ENCODE measurements at places on chromosomes 4 and X.

GRCh38 chr4:100084892-100085291 lies 105.4 kb downstream of the DDIT4L start:
- DNase-seq = no peak

- DNase-seq = no peak
These were observed 69.7 kb downstream of the SRPX start for GRCh38 chrX:38150993-38151392.

DNA sequence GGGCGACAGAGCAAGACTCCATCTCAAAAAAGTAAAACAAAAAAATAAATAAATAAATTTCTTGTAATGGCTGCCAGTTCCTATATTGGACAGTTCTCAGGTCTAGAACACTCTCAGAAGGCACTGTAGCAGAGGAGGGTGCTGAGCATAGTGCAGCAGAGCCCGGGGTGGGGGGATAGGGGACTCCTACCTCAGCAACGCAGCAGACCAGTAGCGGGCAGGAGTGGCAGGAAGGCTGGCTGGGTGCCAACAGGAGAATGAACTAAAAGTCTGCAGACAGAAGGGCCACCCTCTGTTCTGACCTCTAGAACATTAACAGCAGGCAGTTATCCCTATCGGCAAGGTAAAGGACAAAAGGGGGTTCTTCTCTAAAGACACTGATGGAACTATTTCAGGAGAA lies 20.2 kb downstream of the PDK3 start:
- no peak for DNase-seq

DNA sequence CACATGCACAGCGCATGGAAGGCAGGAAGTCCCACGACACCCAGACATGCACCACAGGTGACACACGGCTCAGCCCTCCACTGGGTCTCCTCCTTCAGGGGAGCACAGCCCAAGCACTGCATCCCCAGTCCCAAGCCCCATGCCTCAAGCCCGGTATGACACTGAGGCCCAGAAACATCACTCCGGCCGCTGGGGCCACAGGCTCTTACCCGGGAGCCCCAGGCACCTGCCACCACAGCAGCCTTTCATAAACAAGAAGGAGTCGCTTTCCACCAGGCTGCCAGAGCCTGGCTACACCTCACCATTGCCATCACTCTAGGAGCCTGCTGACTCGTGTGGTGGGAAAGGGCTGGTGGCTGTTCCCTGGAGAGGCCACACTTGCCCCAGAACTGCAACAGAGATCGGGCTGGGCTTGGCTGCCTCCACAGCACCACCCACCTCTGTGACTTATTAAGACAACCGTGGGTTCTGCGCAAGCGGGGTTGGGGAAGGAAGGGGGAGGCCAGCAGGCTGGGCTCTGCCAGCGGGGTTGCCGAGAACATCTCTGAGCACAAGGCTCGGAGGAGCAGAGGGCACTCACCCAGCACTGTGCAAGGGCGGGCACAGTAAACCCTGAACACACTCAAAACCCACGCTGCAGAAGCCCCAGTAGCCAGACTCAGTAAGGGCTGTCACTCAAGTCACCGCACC lies 4.5 kb downstream of the HAUS7 start:
- no peak for DNase-seq

GRCh38 chr4:78033861-78034260 lies 23.3 kb upstream of the FRAS1 start:
- no peak for DNase-seq

- no peak for DNase-seq
These were observed 598.1 kb upstream of the FAT1 start for GRCh38 chr4:187321711-187322110.

DNA sequence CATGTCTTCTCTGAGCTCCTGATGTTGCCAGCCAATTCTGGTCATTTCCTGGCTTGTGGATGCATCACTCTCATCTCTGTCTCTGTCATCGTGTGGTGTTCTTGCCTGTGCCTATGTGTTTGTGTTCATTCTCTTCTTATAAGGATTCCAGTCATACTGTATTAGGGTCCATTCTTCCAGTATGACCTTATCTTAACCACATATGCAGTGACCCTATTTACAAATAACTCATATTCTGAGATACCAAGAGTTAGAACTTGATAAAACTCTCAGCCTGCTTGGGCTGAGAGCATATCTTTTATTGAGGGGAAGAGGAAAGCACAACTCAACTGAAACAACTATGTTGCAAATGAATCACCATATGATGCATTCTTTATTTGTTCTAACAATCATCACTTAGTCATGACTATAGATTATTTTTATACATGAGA lies 189.0 kb upstream of the ANXA10 start:
- DNase-seq = no peak

- DNase-seq = no peak
These were observed 1.4 kb downstream of the PAQR3 start for GRCh38 chr4:78937837-78938236.

- no peak for DNase-seq
These were observed 26.1 kb downstream of the TRPC5 start for GRCh38 chrX:112056476-112056875.

DNA sequence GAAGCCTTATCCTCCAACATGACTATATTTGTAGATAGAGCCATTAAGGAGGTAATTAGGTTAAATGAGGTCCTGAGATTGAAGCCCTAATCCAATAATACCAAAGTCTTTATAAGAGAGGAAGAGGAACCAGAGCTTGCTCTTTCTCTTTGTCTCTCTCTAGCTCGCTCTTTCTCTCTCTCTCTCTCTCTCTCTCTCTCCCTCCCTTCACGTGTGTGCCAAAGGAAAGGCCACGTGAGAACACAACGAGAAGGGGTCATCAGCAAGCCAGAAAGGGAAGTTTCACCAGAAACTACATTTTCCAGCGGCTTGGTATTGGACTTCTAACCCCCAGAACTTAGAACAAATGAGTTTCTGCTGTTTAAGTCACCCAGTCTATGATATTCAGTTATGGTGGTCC lies 1540.5 kb downstream of the C4orf33 start:
- no peak for DNase-seq

DNA sequence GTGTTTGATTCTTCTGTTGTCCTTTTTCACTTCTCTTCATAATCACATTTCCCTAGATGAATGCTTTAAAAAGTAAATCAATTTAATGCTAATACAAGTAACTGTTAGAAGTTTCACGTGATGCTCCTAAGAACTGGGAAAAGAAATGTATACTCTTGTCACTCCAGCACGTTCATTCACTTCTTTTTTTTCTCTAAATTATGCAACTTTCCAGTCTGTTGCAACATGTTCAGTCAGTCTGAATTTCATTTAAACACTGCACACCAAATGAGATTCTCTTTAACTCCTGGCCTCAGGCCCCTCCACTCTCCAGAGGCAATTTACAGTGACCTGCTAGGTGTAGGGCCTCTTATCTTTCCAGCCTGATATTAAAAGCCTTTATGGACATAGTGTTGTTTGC lies 321.9 kb downstream of the HS3ST1 start:
- DNase-seq = peak; percentile 45

GRCh38 chr4:183532821-183533220 lies 28.0 kb downstream of the ING2 start:
- no peak for DNase-seq

DNA sequence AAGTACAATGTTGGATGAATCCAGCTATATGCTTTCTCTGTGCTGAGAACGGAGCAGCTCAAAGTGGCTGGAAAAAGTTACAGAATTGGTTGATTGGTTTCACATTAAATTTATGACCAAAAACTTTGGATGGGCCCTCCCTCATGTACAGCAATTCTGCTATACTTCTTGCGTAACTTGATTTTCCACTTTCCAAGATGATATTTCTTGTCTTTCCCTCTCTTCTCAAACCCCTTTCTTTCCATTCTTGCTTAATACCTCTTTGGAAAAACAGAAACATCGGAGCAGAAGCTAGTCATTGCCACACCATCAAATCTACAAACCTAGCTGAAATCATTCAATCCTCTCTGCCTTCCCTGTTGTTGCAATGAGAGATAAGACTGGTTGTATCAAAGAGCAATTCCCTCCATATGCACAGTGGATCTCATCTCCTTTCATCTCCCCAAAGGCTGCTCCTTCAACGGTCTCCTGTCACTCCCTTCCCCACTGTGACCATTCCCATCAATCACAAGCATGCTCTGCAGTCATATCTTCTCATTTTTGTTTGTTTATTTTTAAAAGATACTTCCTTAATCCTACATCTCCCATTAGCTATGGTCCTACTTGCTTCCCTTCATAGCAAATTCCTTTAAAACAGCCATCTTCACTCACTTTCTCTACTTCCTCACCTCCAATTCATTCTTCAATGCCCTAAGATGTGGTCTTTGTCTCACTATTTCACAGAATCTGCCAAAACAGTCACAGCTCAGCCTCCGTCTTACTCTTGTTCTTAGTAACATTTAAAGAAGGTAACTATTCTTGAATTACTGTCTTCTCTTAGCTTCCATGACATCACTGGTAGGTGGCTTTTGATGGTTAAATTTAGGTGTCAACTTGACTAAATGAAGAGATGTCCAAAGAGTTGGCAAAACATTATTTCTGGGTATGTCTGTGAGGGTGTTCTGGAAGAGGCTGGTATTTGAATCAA lies 145.5 kb downstream of the FAM13A start:
- no peak for DNase-seq

GRCh38 chrX:112211459-112211858 lies 128.9 kb upstream of the TRPC5 start:
- no peak for DNase-seq

- no peak for DNase-seq
These were observed 83.9 kb downstream of the POLA1 start for GRCh38 chrX:24777660-24778059.

DNA sequence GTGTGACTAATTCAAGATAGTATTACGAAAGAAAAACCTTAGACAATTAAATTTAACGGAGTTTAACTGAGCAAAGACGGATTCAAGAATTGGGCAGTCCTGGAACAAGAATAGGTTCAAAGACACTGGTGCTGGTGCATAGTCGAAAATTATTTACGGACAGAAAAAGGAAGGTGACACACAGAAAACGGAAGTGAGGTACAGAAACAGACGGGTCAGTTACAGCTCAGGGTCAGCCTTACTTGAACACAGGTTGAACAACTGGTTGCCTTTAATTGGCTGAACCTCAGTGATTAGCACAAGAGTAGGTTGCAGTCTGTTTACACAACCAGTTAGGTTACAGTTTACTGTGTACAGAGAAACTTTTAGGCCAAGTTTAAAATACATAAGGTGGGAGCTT lies 31.5 kb downstream of the KLHL8 start:
- no peak for DNase-seq

- no peak for DNase-seq
These were observed 97.6 kb upstream of the IRS4 start for GRCh38 chrX:108833993-108834392.

DNA sequence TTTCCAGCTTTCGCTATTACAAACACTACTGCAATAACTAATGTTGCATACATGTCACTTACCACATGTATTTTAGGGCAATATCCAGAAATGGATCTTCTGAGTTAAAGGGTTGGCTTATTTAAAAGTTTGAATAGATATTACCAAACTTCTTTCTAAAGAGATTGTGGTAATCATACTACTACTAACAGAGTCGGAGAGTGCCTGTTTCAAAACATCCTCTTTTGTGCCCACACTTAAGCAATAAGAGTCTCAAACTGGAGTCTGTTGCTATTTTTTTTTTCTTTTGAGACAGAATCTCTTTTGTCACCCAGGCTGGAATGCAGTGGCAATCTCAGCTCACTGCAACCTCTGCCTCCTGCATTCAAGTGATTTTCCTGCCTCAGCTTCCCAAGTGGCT lies 35.8 kb downstream of the FGFBP1 start:
- no peak for DNase-seq

DNA sequence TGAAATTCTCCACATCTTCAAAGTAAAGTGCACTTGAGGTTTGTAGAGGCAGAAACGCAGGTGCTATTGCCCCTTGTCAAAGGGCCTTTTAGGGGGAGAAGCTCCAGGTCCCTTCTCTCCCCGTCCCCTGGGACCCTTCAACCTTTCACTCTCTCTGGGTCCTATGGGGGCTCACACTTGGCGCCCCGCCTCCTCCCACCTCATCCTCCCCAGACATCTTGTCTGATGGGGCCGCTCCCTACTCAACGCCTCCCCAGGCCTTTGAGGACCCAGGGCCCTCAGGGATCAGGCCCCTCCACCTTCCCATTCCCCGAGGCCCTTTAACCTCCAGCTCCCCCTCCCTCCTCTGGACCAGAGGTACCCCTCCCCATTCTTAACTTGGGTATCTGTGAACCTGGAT lies 1.3 kb upstream of the HTRA3 start:
- no peak for DNase-seq

GRCh38 chr4:81257021-81257420 lies 42.0 kb upstream of the PRKG2 start:
- DNase-seq = no peak

- no peak for DNase-seq
These were observed 47.9 kb upstream of the RBPJ start for GRCh38 chr4:26272654-26273615.

- DNase-seq = no peak
These were observed 18.4 kb downstream of the SMARCA5 start for GRCh38 chr4:143531788-143532491.

DNA sequence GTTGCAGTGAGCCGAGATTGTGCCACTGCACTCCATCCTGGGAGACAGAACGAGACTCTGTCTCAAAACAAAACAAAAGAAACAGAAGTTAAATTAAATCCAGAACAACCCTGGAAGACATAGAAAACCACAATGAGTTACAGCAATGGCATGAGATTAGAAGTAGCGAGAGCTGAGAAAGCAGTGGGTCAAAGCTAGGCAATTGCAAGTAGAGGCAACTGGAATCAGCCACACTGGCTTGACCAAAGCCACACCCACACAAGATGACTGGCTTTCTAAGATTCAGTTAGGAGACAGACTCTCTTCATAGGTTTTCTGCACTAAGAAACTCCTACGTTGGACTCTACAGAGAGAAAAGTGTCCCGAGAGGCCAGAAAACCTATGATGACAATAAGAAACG lies 443.0 kb downstream of the GPM6A start:
- no peak for DNase-seq

DNA sequence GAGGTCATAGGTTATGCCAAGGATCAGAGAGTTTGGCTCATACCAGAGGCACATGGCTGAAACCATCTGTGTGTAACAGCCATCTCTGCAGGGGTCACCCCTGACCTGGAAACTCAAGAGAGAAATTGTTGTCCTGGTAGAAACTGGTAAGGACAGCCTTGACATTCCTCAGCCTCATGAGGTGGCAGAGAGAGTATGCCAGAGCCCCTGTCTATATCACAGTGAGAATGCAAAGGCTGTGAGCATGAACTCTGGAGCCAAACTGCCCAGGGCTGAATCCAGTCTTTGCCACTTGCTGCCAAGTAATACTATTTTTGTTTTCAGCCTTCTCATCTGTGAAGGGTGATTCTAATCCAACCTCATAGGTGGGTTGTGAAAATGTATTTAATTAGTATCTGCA lies 37.1 kb upstream of the CCDC149 start:
- no peak for DNase-seq

DNA sequence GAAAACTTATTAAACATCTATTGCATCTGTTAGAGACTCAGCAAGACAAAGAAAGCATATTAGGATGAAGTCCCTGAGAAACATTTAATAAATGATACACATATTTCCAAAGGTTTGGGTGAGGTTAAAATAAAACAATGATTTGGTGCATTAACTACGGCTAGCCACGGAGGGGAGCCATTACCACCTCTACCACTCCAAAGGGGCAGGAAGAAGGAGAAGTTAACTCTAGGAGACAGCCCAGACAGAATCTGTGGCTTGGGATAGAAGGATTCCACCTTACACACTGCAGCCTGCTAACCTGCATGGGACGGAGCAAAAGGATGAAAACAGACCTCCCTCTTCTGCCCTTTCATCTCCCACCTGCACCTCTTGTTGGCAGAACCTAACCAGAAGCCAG lies 189.1 kb upstream of the C1QTNF7 start:
- no peak for DNase-seq
